Erythroblast (primary cell): ENCODE measurements at places on chromosomes 1 and 21.
A peak's percentile ranks its signal among the peaks of the same experiment; 100 is the strongest.

DNA sequence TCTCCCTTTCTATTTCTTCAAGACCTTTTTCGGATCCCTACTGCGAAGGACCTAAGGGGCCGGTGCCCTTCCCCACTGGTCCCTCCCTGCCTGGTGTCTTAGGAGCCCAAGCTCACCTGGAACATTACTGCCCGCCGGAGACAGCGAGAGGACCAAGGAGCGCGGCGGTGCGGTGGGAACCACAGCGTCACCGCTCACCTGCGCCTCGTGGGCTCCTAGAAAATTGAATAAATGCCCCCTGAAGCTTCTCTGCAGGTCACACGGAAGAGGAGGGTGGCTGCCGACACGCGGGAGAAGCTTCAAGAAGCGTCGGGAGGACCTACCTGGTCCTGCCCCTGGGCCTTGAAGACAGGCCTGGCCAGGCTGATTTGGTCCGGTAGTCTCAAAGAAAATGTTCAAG is 65.2 kb downstream of the PPIAL4A start:
- DNase-seq = no peak

DNA sequence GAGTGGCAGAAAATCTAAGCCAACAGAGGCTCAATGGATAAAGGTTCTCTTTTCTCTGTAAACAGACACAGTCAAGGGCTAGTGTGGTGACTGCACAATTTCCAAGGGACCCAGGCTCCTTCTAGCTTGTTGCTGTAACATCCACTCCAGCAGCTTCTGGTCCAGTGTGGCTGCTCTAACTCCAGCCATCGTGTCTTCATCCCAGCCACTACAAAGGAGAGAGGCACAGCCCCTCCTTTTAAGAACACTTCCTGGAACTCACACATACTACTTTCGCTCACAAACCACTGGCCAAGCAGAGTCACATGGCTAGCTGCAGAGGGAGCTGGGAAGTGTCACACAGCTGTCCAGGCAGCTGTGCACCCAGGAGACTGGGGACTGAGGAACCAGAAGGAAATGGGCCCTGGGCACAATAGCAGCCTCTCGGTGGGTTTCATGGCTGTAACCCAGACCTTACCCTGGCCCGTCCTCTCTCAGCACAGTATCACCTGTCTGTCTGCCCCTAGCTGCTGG is 188.6 kb upstream of the VAMP3 start:
- no peak for DNase-seq

- DNase-seq = peak; percentile 73
Observed at GRCh38 chr1:43454270-43455011, 710 bp upstream of the HYI start.

DNA sequence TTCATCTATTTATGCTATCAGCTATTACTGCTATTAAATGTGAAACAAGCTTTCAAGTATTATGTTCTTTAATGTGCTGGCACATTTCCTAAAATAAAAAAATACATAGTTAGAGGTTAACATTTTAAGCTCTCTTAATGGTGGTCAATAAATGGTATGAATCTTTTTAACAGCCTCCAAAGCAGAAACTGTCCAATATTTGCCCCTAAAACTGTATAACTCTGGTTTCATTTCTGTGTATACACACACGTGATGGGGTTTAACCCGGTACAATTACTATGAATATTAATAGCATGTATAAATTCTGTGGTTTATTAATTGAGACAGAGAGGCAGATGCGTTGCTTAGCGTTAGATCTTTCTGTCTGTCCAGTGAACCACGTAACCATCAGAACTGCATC is 2.2 kb downstream of the ESRRG start:
- DNase-seq = no peak
